ENCODE measurements at places on chromosomes 6 and 20. TPM values are rescaled to one million over a fixed set of nuclear protein-coding genes. Genes with fewer than 3 reads are reported as not detected.

The CEP85L gene
- 18.6 TPM for total RNA-seq

DNA sequence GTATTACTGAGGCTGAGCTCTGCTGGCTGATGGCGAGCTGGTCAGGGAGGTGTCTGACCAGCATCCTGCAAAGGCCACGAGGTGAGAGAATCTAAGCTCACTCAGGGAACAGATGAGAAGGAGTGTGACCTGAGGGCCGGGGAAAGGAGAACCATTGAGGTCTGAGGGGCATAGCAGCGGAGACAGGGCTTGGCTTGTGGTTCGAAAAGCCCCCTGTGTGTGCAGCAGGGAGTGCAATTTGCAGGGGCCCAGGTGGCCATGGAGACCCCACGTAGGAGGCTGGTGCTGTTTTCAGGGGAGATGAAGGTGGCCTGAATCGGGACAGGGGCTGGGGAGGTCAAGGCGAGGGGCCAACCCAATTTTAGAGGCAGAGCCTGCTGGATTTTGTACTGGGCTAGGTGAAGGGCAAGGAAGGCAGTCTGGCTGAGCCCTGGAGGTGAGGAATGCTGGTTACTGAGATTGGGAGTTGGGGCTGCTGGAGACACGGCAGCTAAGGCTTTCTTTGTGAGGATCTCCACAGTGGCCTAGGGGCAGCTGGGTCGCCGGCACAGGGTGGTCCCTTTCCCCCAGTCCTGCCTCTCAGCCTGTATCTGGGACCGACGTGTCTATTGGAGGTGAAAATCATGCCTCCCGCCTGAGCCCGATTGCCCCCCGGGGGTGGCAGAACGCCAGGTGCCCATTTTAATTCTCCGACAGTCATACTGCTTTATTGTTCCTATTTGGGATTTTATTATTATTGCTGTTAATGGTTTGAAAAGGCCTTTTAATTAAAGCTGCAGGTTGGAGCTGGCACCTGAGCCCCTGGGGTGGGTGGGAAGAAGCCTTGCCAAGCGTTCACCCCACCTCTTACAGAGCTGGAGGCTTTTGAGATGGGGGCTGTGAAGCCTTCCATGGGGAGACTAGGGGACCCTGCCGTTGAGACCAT is 28.4 kb downstream of the DLGAP4 start:
- DNase-seq: no peak

- DNase-seq: no peak
Observed at GRCh38 chr6:6246544-6246943, 73.9 kb downstream of the F13A1 start.

DNA sequence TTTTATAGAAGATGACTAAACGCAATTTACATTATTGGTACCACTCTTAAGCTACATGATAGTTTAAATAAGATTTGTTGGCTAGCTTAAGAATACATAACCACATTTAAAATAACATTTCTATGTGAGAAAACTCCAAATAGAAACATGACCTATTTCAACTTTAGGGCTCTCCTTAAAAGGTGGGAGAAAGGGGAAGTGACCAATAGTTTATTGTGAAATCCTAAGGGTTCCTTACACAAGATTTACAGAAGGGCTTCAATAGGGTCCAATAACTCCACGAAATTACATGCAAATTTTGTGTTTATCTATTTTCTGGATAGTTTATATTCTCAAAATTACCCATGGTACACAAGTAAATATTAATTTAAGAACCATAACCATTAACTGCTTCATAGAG is 91.6 kb upstream of the DST start:
- no peak for DNase-seq

DNA sequence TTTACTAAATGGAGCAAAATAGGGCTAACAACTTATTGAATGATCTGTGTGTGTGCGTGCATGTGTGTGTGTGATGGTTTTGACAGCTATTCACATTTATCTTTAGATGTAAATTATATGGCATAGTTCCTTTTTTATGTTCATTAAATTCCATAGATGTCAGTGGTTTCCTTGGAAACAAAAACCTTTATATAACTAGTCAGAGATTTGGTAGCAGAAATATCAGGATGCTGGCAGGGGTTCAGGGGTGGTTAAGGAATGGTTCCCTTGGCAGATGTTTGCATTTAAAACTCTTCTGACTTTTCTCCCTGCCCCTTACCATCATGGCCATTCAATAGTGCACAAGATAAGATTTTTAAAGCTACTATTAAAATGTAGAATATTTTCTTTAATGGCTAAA is 256.6 kb downstream of the PLCB1 start:
- DNase-seq: no peak
